ENCODE measurements at places on chromosomes 16 and 17.

GRCh38 chr16:74888232-74888862 is 96.6 kb downstream of the WDR59 start:
- no peak for DNase-seq

DNA sequence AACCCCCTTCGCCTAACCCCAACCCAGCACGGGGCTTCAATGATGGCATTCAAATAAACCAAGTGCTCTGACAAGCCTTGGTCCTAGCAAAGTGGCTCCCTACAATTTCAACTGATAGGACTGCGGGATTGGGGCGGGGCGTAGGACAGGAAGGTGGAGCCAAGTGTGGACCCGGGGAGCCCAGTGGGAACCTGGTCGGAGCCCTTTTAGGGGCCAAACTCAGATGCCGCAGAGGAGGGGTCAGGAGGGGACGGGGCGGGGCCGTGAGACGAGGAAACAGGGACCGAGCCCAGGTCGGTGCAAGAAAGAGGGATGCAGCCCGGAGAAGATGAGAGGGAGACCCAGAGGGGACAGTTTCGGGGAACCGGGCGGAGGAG is 13.2 kb upstream of the CDIPT start:
- DNase-seq, result no peak

DNA sequence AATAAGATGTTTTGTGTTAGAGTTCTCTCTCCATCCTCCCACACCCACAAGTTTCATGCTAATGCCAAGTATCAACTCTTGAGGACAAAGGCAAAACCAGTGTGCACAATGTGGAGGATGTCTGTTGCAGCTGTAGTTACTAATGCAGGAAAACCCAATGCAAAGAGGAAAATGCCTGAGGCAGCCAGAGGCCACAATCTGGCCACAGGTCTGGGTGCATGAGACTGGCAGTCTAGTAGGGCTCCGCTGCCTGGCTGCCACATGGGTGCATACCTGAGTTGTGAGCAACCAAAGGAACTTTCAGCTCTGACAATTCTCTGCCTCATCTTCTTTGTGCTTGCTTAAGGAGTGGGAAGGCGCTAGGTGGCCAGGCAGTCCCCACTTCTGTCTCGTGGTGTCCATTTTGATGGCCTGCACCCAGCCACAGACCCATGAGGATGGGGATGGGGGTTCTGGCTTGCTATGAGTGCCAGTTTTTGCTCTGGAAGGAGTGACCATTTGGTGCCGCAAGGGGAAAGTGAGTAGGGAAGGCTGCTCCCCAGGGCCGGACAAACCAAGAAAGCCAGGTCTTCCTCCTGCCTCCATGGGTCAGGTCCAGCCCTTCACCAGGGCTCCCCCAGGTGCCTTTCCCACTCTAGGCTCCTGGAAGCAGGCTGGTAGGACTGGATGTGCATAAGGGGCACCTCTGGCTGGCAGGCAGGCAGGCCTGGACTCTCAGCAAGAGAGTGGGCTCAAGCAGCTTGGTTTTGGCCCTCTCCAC is 4.2 kb upstream of the GFOD2 start:
- no peak for DNase-seq

DNA sequence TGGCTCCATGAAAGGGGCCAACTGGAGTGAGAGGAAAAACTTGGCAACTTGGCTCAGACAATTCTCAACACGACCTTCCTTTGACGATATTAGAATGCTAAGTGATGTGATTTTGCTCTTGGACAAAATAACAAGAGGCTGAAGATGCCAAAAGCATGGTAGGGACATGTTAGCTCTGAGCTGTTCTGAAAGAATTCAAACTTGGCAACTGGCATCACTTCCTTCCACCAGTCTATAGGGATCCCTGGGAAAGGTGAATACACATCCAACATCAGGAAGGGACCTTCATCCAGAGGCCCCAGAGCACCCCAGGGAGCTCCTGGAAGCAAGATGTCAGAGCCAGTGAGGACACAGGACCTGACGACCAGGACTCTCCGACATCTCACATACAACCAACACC is 4.3 kb downstream of the KRT37 start:
- no peak for DNase-seq

- no peak for DNase-seq
Observed at GRCh38 chr17:56577190-56577842, 16.2 kb upstream of the NOG start.

GRCh38 chr17:10702574-10702973 is 5.2 kb downstream of the ADPRM start:
- DNase-seq, result no peak

Data from stimulated activated CD4-positive, alpha-beta T cell treated with anti-CD3 and anti-CD28 coated beads, TNF-alpha, amount 100 ng/mL, for 24 hours (primary cell).